CD4-positive, alpha-beta T cell treated with Interleukin-4 for 4 hours (primary cell): ENCODE measurements at places on chromosomes 16 and 17.

DNA sequence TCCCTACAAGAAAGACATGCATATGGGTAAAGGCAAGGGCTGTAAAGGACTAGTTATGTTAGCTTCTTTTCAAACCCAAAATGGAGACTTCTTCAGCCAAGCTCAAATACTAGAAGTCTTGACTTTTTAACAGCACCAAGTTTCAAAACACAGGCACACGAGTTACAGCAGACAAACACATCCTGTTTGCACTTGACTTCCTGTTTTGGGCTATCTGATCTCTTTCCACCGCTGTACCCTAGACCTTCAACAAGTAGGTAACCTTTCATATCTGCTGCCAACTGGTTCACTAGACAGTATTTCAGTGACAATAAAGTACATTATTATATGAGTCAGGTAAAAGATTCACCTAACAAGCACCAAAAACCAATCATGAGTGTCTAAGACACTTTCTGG lies 12.3 kb downstream of the RFFL start:
- DNase-seq = peak; percentile 95

GRCh38 chr17:1673041-1673785 lies 11.5 kb downstream of the PRPF8 start:
- DNase-seq = peak; percentile 28

- no peak for DNase-seq
These were observed 36.6 kb downstream of the BAHCC1 start for GRCh38 chr17:81431545-81432482.

- DNase-seq = peak; percentile 77
These were observed 23.9 kb upstream of the FMNL1 start for GRCh38 chr17:45197555-45198334.

- DNase-seq = no peak
These were observed 47.9 kb downstream of the CBFA2T3 start for GRCh38 chr16:88929091-88929445.

- DNase-seq = no peak
These were observed 506.1 kb downstream of the CDH11 start for GRCh38 chr16:64615630-64616280.

- DNase-seq = peak; percentile 87
These were observed 10.0 kb upstream of the SKAP1 start for GRCh38 chr17:48439875-48440505.

- no peak for DNase-seq
These were observed 498.1 kb downstream of the NPIPA7 start for GRCh38 chr16:16877061-16877460.

DNA sequence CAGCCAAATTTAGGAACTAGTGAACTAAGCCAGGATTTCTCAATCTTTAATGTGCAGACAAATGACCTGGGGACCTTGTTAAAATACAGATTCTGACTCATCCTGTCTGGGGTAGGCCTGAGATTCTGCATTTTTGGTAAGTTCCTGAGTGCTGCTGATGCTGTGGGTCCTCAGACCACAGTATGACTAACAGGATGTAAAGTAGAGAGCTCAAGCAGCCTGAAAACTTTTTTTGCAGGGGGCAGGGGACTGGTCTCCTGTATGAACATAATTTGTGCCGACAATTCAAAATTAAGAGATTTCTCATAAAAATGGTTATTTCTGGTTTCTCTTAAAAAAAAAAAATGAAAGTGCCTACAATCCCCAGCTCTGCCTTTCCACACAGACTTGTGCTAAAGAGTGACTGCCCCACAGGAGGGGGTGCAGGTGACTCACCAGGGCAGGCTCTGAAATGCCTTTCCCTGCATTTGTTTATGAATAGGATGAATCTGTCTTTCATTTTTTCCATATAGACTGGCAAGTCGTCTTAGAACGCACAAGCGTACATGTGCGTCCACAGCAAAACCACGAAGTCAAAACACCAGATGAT lies 271.5 kb downstream of the PHKB start:
- DNase-seq = no peak

DNA sequence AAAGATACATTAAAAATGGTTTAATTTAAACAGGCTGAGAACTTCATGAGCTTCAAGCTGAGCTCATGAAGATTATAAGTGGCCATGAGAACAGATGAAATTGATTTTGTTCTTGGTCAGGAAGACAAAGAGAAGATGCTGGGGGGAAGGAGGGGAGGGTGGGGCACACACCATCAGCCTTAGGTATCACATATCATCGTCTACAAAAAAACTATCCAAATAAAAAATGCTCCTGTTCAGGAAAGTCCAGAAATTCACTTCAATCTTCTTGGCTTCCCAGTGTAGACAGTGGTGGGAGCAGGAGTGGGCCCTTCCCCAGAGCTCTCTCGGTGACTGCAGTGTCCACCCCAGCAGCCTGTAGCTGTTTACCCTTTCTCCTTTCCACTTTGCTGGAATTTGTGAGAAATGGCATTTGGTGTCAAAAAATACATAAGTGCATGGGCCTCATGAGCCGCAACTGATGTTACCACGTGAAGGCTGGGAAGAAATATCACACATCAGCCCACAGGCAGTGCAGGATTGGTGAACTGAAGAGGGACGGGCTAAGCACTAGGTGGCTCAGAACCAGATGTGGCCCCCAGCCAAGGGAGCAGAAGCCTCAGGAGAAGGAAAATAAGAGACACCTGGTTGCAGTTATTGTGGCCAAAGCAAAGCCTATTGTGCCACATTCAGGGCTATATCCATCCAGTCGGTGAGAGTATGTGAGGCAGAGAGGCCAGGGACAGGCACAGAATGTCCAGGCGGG lies 6.1 kb downstream of the KRT37 start:
- DNase-seq = no peak

DNA sequence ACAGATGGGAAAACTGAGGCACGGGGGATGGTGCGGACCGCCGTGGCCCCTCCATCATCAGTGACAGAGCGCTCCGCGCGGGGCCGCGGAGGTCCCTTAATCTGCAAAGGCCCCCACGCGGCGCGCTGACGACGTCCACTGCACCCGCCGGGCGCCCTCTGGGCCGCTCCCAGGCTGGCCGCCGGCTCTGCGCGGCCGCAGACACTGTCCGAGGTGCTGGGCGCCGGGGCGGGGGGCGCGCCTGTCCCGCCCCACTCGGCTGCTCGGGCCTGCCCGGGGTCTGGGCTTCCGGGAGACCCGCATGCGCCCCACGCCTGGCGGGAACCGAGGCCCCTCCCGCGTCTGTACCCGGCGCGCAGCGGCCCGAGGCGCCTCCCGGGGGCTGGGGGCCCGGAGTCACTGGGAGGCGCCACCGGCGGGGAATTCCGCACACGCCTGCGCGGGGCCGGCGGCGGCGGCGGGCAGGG lies 550 bp upstream of the RNF213 start:
- DNase-seq = peak; percentile 75

- no peak for DNase-seq
These were observed 1.8 kb downstream of the SRCIN1 start for GRCh38 chr17:38603786-38604478.

DNA sequence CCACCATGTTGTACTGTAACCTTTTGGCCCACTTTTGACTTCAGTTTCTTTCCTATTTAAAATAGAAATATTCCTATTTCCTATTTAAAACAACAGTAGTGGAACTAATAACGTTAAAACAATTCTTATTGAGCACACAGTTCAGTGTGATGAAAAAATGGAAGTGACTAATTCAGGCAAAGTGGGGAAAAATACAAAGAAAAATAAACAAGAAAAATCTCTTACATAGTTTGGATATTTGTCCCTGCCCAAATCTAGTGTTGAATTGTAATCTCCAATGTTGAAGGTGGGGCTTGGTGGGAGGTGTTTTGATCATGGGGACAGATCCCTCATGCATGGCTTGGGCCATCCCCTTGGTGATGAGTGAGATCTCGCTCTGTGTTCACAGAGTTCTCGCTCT lies 198.1 kb upstream of the CPHXL start:
- DNase-seq = no peak

DNA sequence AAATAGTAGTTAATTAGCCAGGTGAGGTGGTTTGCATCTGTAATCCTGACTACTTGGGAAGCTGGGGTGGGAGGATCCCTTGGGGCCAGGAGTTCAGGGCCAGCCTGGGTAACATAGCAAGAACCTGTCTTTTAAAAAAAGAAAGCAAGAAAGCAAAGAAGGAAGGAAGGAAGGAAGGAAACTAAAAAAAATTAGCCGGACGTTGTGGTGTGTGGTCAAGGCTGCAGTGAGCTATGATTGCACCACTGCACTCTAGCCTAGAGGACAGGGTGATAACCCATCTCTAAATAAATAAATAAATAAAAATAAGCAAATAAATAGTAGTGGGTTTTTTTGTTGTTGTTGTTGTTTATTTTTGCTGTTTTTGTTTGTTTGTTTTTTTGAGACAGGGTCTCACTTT lies 39.3 kb upstream of the MAP2K6 start:
- no peak for DNase-seq

DNA sequence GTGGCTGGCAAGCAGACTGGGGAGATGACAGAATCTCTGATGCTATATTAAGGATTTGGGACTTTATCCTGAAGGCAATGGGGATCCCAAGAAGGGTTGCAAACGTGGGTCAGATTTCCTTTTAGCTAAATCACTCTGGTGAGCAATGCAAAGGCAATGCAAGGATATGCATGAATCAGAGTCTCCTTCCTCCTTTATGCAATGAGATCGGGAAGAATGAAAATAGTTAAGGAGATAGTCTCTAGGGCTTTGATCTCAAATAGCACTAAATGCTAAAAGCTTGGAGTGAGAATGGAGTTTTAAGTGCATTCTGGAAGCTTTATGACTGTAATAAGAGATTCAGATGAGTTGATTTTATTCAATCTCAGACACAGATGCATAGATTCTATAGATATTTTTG lies 27.2 kb upstream of the SHISA9 start:
- DNase-seq = no peak

- no peak for DNase-seq
These were observed 54.0 kb downstream of the CNGB1 start for GRCh38 chr16:57916735-57917438.

DNA sequence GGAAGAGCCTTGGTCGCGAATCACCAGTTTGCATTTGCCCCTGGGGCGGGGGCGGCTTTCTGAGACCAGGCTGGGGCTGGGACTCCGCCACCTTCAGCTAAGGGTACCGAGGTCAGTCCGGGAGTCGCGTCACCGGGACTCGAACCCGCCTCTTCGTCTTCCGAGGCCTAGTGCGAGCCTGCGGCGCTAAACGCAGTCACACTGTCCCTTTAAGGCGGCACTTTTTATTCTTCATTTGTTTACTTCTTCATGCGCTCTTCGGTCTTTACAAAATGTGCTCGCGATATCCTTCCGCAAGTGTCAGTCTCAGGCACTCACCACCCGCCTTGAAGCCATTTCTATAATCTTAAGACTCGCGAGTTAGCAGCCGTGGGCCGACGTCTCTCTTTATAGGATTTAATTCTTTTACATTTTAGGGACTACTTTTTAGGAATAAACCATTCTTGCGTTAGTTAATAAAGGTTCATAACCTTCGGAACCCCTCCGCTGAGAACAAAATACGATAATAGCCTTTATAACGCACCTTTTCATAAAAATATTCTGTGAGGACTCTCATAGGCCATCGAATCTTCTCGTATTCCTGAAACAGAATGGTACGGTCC lies 593 bp upstream of the HEXIM1 start:
- DNase-seq = peak; percentile 92

GRCh38 chr17:56581635-56582627 lies 11.6 kb upstream of the NOG start:
- no peak for DNase-seq

DNA sequence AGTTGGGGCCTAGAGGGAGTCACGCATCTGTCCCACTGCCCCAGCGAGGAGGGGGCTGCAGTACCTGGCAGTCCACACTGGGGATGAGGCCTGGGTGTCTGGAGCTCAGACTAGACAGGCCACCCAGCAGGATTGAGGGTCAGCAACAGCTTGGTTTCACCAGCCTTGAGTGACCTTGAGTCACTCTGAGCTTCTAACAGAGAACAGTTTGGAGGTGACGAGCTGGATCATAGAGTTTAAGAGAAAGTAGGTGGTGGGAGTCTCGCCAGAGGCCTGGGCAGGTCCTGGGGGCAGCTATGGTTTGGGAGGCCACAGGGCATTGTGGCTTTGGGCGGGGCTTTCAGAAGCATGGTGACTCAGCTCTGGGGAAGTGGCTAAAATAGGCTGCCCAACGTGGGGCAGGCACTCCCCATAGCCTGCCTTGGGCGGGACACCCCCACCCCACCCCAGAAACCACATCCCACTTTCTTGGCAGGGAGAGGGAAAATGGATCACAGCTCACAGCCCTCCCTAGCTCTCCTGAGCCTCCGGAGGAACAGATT lies 20.5 kb downstream of the CDC42EP4 start:
- peak; percentile 13 for DNase-seq

- no peak for DNase-seq
These were observed 2.1 kb downstream of the ESRP2 start for GRCh38 chr16:68233835-68234187.

GRCh38 chr17:2011411-2012371 lies 13.4 kb downstream of the RTN4RL1 start:
- DNase-seq = no peak

DNA sequence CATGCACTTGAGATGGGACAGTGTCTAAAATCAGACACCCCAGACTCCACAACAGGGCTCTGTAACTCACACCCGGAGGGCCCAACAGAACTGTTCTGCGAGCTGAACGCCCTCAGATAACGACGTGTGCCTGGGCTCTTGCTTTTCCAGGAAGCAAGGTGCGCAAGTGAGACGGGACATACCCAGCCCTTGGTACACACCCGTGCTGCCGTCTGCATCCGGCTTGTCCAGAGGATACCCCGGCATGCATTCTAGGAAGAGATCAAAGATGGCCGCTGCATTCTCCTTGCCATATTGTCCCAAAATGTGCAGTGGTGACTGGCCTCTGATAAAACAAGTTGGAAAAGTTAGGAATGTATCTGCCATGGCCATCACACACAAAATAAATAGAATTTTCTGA lies 29.4 kb downstream of the CYB5D2 start:
- DNase-seq = no peak

- no peak for DNase-seq
These were observed 162.0 kb upstream of the RPH3AL start for GRCh38 chr17:514584-514983.

DNA sequence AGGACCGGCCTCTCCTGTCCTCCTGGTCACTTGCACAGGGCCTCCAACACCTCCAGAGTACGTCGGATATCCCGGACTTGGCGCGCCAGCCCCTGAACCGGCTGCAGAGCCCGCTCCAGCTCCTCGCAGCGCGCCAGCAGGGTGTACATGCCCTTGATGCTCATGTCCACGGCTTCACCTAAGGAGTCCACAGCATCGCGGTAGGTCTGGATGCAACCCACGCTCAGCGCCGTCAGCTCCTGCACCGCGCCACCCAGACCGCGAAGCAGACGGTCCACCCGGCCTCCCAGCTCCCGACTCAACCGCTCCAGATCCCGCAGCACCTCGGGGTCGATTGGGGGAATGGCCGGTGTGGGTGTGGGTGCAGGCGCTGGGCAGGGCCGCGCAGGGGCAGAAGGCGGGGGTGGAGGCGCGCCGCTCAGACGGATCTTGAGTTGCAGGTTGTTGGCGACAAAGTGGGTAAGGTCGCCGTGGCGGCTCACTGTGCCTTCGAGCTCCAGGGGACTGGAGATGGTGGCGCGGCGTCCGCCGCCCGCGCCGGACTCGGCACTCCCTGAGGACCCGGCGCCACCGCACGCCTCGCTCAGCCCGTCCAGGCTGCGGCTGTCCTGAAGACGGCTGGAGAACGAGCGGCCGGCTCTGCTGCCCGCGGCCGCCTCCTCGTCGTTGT lies 804 bp downstream of the BORCS6 start:
- DNase-seq = no peak
